CD14-positive monocyte (primary cell): ENCODE measurements at places on chromosomes 12 and 14. TPM values are rescaled to one million over a fixed set of nuclear protein-coding genes. Genes with fewer than 3 reads are reported as not detected.

The SALL2 gene
- not detected for polyA plus RNA-seq

The TWF1 gene
- 9.9 TPM for polyA plus RNA-seq

The DTX3 gene
- polyA plus RNA-seq: 1.0 and 1.3 TPM in 2 replicates

The GNPTAB gene
- 24.1 TPM for polyA plus RNA-seq

The CAPZA3 gene
- not detected in 2 replicates for polyA plus RNA-seq

The BMP4 gene
- polyA plus RNA-seq: not detected

The IL23A gene
- 1.0 TPM for polyA plus RNA-seq

The RAB2B gene
- polyA plus RNA-seq: 5.1 TPM

The STYK1 gene
- not detected for polyA plus RNA-seq

The PTGES3 gene
- polyA plus RNA-seq: 187 TPM

The AKAP6 gene
- polyA plus RNA-seq: not detected in 2 replicates

The CELA1 gene
- polyA plus RNA-seq: not detected in 2 replicates

The RAD51AP1 gene
- polyA plus RNA-seq: 1.4 TPM

The PHC1 gene
- polyA plus RNA-seq: 13.8 and 19.3 TPM in 2 replicates

The LTA4H gene
- 647 TPM for polyA plus RNA-seq

The CFAP73 gene
- not detected for polyA plus RNA-seq

The FAM181A gene
- not detected for polyA plus RNA-seq

The KRT73 gene
- not detected for polyA plus RNA-seq

The SYNDIG1L gene
- polyA plus RNA-seq: 0.09 TPM in 1 of 2 replicates, not detected in the other

The BHLHE41 gene
- 0.03 TPM in 1 of 2 replicates, not detected in the other for polyA plus RNA-seq

The BMAL2 gene
- polyA plus RNA-seq: 1.8 TPM

The KLRC4 gene
- not detected for polyA plus RNA-seq

The IKZF4 gene
- polyA plus RNA-seq: 0.09 TPM

The ACVRL1 gene
- 1.5 TPM for polyA plus RNA-seq

The WNT1 gene
- not detected for polyA plus RNA-seq

The RBP5 gene
- not detected for polyA plus RNA-seq

The HEBP1 gene
- polyA plus RNA-seq: 89.3 TPM

The DNAAF2 gene
- polyA plus RNA-seq: 6.8 TPM

The CDK17 gene
- 6.4 TPM for polyA plus RNA-seq

The DPY19L2 gene
- not detected in 2 replicates for polyA plus RNA-seq

The RNF41 gene
- polyA plus RNA-seq: 45.7 TPM

The TMEM233 gene
- not detected for polyA plus RNA-seq

The COX6A1 gene
- polyA plus RNA-seq: 345 and 666 TPM in 2 replicates

The NFE2 gene
- polyA plus RNA-seq: 79.5 TPM

The KDM5A gene
- polyA plus RNA-seq: 9.3 and 12.2 TPM in 2 replicates

The DEGS2 gene
- polyA plus RNA-seq: 0.36 TPM

The ESPL1 gene
- polyA plus RNA-seq: 0.52 and 0.79 TPM in 2 replicates

The SELPLG gene
- 247 TPM for polyA plus RNA-seq

The PLEKHH1 gene
- not detected for polyA plus RNA-seq

The SPIC gene
- not detected for polyA plus RNA-seq

The HHIPL1 gene
- not detected for polyA plus RNA-seq

The HOXC9 gene
- polyA plus RNA-seq: not detected

The PLEK2 gene
- polyA plus RNA-seq: 0.19 TPM in 1 of 2 replicates, not detected in the other

The LRRC43 gene
- polyA plus RNA-seq: not detected

The SSTR1 gene
- polyA plus RNA-seq: not detected

The RIMBP2 gene
- not detected for polyA plus RNA-seq
